B cell (primary cell): ENCODE measurements at places on chromosomes 3 and 15.

DNA sequence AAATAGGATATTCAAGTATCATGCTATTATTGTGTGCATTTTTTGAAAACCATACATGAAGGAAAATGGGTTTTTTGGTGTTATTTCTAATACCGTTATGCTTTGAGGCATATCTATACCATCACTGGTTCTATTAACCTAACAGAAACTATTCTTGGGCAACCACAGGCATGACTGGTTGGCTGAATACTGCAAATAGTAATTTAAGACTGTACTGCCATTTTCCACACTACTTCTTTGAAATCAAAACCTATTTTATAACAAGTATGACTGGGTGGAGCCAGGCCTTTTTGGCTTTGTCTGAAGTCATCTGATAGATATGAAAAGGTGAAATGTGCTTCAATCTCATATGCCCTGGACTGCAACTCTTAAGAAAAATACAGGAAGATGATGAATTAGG, 115.1 kb downstream of the ULK4 start:
- no peak for DNase-seq

DNA sequence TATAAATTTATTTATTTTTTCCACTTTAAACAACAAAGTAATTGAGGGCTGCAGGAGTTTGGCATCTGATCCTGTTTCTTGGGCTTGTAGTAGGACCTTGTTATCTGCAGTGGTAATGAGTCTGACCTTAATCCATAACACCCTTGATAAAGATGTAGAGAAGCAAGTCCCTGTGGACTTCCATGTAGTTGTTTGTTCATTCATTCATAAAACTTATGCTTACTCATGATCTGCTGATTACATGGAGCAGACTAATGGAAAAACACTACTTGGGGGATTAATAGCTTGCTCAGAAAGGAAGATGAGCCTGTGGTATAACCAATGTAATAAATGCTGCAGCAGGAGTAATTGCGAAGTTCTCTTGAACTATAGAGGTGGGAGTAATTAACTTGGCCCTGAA, 271.5 kb upstream of the TBL1XR1 start:
- DNase-seq, result no peak

DNA sequence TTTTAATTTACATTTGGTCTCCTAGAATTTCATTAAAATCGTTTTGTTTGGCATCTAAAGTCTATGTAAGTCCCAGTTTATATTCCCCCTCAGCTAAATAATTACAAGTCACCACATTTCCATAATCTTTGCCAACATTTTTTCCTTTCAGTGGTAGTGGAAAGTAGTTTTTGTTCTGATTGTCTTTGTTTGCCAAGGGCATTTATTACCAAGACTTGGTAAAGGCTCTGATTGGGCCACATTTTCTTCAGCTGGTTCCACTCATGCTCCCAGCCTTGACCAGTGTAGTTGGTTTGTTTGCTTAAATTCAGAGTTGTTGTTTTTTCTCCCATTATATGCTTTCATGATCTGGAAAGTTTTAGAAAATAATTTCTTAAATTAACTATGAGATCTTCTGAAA, 153.4 kb upstream of the MME start:
- no peak for DNase-seq

DNA sequence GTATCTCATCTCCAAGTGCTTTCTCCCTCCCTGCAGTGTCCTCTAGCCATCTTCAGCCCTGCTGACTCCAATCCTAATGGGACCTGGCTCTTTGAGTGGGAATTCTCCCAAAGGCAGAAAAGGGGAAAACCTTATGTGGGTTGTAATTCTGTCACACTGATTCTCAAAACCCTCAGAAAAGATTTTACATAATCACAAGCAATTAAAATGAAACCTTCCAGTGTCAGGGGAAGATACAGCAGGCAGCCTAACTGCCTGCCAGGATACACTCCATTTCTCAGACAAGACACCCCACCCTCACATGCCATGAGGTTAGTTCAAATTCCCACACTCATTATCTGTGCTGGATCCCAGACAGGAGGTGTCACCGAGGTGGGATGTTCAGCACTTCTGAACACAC, 121.4 kb downstream of the RFTN1 start:
- no peak for DNase-seq

DNA sequence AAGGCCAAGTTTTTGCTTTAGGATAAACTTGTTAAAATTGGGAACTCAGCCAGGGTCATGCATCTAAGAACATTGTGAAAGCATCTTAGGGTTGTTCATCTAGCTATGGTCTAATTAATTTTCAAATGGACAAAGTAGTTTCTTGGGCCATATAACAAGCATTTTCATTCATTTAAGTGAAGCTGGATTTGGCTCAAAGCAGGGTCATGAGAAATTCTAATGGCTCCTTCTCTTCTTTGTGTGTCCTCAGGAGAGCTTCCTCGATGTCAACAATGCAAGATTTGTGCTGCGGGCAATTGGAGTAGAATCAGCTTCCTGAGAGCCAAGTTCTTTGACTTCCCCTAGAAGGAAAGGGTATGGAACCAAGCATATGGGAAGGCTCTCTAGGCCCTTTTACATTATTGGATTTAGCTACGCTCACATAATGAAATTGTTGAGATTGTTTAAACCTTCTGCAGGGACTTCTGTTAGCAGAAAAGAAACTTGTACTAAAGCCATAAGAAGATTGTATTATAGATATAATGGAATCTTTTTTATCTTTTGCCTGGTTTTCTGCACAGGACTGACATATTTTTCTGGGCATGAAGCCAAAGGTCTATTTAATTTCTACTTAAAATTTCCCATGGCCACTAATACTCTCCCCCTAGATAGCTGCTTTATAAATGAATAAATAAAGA, 1.8 kb upstream of the SAMMSON start:
- no peak for DNase-seq

- DNase-seq, result no peak
These were observed 10.5 kb downstream of the SEMA4B start for GRCh38 chr15:90211440-90212143.

- DNase-seq, result no peak
These were observed 137.7 kb upstream of the RASGRP1 start for GRCh38 chr15:38702178-38702912.

DNA sequence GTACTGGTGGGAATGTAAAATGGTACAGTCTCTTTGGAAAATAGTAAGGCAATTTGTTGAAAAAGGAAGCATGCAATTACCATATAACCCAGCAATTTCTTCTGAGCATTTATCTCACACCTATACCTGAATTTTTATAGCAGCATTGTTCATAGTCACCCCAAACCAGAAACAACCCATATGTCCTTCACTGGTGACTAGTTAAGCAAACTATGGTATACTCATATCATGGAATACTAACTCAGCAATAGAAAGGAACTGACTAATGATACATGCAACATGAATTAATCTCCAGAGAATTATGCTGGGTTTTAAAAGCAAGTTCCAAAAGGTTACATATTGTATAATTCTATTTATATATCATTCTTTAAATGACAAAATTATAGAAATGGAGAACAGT, 60.2 kb downstream of the TRAT1 start:
- DNase-seq, result no peak

- DNase-seq, result no peak
These were observed 158.6 kb downstream of the UACA start for GRCh38 chr15:70604666-70605315.
